ENCODE measurements at places on chromosomes 5 and 9.

DNA sequence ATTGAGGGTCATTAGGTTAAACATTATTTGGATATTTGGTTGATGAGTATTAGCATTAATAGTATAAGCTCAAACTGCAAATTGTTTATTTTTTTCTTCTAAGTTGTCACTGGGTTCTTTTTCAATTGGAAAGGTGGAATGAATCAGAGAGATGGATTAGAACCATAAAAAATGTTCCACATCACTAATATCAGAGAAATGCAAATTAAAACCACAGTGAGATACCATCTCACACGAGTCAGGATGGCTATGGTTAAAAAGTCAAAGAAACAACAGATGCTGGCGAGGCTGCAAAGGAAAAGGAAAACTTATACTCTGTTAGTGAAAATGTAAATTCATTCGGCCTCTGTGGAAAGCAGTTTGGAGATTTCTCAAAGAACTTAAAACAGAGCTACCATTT, 122.8 kb downstream of the CCDC192 start:
- no peak for DNase-seq

GRCh38 chr9:133075925-133076630, 14.3 kb downstream of the CEL start:
- DNase-seq = no peak

- no peak for DNase-seq
Observed at GRCh38 chr9:3777137-3777536, 251.3 kb upstream of the RFX3 start.

GRCh38 chr5:124725040-124725434, 21.4 kb downstream of the ZNF608 start:
- no peak for DNase-seq

DNA sequence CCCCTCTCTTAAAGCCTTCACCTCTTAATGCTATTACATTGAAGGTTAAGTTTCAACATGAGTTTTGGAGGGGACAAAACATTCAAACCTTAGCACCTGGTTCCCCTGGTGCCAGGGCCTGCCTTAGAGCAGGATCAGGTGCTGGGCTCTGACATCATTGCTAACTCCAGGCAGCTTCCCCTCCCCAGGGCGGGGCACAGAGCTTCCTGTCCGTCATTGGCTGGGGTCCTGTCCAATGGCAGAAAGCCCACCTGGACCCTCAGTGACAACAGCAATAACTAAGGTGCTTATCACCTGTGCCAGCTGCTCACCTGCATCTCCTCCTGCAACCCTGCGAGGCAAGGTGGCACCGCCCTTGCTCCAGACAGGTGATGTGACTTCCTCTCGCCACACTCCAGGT, 177.4 kb downstream of the NSG2 start:
- no peak for DNase-seq

GRCh38 chr9:29068461-29068860, 1495.2 kb upstream of the C9orf72 start:
- no peak for DNase-seq

- no peak for DNase-seq
Observed at GRCh38 chr5:60195551-60195950, 302.0 kb upstream of the PDE4D start.

DNA sequence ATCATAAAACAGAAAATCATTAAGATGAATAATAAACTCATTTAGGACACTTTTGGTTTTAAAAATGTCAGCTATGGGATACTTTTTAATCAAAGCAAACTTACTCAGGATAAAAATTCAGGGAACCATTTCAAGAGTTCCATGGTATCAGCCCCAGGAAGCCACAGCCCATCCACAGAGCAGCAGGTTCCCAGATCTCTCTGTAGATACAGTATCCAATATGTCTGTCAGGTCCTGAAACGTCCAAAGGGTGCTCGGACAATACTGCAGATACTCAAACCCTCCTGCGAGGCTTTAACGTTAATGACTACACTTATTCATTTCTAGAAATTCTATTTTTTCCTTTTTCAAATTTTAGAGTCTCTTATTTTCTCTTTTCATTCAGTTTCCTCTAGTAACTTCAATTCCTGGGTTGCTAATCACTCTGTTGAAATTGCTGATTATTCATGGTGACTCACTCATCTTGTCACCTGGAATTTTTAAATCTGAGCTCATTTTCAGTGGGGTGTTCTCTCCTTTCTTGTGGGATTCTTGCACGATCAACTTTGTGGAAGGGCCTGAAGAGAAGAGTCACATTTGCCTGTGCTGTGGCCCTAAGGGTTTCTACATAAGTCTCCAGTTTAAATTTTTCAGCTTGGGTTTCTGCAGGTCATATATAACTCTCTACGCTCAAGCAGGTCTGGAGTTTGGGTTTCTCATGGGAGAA, 435.8 kb downstream of the CTNND2 start:
- DNase-seq = no peak

- DNase-seq = no peak
Observed at GRCh38 chr9:95177617-95178016, 139.9 kb downstream of the FANCC start.

- no peak for DNase-seq
Observed at GRCh38 chr5:140821375-140822280, at the start of gene PCDHA5. Gene PCDHA5, plus strand, starts transcription at chr5:140821613.

GRCh38 chr5:149235841-149236240, 35.8 kb upstream of the AFAP1L1 start:
- DNase-seq = no peak

DNA sequence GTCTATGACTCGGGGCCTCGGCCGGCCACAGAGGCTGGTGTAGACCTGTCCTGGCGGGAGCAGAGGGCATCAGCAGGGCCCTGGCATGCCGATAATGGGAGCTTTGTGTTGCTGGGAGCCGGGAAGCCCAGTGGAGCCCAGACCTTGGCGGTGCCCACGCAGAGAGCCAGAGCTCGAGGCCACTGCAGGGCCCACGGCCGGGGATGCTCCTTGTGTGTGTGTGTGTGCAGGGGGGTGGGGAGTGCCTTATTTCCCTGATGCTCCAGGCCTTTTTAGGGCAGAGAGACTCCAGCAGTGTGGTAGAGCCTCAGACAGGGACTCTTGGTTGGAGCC, 5.4 kb upstream of the SLC6A18 start:
- no peak for DNase-seq

- no peak for DNase-seq
Observed at GRCh38 chr5:134119720-134120119, 5.2 kb downstream of the TCF7 start.

- DNase-seq = no peak
Observed at GRCh38 chr5:153767221-153768188, 271.2 kb downstream of the FAM114A2 start.

DNA sequence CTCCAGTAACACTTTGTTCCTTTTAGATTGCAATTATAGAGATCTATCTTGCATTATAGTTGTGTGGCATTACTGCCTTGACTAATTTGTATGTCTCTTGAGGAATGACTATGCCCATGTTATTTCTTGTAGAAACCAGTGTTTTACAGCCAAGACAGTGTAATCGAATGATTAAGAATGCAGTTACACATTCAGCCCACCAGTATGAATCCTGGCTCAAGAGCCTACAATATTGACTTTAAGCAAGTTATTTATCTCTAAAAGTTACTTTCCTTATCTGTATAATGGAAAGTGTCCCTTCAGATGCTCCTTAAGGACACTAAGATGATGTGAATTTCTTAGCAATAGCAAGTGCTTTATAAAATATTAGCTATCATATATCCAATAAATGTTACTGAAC, 9.7 kb upstream of the SNX24 start:
- DNase-seq = no peak

All from KG1 (cell line).